ENCODE measurements at places on chromosomes 5 and 9.

GRCh38 chr9:113715086-113715485 is 161.0 kb upstream of the ZNF618 start:
- no peak for DNase-seq

GRCh38 chr9:109229682-109230081 is 62.6 kb upstream of the FRRS1L start:
- DNase-seq: no peak

DNA sequence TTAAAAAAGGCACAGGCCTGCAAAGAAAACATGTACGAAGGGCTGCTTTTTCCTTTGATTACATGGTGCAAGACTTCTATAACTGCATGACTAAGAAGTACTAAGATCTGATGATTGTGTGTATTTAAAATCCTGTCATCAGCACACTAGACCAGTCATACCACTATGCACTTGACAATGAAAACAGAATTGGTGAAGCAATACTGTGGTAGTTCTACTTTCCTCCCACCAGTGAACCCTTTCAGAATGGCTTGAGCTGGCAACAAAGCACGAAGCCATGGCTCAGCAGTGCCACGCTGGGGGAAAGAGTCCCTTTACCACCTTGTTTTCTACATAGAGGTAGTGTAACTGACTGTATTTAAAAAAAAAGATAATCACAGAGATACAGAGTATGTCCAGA is 49.0 kb upstream of the POU5F2 start:
- DNase-seq: no peak

DNA sequence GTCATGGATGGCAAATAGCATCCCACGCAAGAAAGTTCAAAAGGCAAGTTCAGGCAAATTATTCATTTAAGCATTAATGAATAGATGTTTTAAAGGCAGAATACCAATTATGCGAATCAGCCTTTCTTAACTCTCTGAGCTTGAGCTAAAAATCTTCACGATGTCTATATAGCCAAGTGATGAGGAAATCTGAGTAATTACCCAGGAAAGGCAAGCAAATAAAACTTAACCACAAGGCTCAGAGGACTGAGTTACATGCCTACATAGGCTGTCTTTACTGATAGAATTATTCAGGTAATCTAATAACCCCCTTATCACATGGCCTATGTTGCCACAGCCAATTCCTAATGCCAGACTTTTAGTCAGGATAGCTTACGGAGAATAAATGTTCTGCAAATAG is 120.8 kb upstream of the MTAP start:
- no peak for DNase-seq

DNA sequence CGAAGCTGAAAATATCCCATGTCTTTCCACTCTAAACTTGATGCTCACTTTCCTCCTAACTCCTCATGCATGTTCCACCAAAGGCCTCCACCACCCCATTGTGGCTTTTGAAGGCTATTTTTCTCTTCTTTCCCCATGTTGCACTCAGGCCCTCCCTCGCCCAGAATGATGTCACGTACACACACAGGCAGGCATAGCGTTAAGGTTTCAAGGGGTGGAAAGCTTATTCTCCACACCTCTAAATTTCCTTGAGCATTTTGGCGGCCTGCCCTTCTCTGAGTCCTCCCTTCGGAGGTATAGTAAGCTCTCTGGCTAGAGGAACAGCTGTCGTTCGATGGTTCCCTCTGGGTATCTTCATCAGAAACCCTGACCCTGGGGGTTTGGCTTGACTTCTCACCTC is 673.5 kb downstream of the ACTL7B start:
- no peak for DNase-seq

GRCh38 chr5:3962113-3962512 is 366.5 kb downstream of the IRX1 start:
- no peak for DNase-seq

DNA sequence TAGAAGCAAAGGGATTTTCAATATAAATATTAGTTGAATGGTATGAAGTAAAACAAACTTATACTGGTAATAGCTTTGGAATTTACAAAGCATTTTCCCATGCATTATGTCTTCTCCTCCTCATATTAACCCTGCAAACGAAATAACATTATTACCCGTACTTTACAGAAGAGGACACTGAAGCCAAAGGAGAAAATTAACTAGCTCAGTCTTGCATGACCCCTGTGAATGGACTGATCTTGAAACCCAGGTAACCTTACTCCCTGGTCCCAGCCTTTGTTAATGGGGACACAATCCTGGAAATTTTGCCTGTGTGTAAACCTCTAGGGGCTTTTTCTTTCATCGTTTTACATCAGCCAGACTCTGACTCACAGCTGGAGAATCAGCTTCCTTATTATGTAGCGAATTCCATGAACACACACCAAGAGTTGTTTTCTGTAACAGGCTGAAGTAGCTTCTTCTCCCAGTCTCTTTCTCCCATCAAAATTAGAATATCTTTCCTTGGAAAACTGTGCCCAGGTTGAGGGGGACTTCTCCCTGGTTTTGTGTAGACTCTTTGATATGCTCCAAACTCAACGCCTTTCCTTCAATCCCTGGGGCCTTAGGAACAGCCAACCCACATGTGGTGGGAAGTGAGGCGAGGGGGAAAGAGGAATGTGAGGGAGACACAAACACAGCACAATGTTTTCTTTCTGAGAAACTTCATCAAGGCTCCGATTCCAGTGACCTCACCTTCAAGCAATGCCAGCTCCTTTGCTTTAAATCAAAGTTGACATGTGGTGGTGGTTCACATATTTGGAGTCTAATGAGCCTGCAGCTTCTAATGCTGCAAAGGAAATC is 480.9 kb upstream of the PAPPA start:
- DNase-seq: no peak

DNA sequence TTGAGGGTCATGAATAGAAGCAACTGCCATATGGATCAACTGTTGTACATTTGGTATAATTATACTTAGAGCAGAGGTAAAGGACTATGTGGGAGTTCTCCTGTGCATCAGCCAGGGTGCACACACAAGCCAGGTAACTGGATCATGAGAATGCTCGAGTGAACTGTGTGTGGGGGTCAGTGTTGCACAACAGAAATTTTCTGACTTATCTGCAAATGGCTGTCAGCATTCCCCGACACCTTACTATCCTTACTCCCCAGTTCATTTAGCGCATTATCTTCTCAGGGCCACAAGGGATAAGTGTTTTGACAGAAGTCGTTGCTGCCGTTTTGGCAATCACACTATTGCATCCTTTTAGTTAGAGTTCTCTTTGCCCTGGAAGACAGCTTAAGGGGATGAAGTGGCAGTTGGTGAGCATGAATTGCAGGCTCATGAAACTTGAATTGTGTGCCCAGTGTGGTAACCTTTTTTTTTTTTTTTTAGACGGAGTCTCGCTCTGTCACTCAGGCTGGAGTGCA is 1.7 kb downstream of the CANX start:
- no peak for DNase-seq

- DNase-seq: no peak
Measured at GRCh38 chr5:127935398-127935797, 148.2 kb upstream of the SLC12A2 start.

- DNase-seq: no peak
Measured at GRCh38 chr9:35962126-35962906, 4.4 kb upstream of the OR2S2 start.

- DNase-seq: peak; percentile 8
Measured at GRCh38 chr9:79610791-79611614, 39.2 kb downstream of the TLE4 start.

GRCh38 chr5:31824869-31825517 is 186.1 kb downstream of the PDZD2 start:
- DNase-seq: no peak

- no peak for DNase-seq
Measured at GRCh38 chr9:35070823-35071813, 1.3 kb downstream of the VCP start.

GRCh38 chr9:93143830-93144530 is 9.9 kb upstream of the NINJ1 start:
- DNase-seq: peak; percentile 53

- DNase-seq: no peak
Measured at GRCh38 chr5:41503310-41503709, 7.1 kb downstream of the PLCXD3 start.

GRCh38 chr5:8943301-8943700 is 602.6 kb downstream of the SEMA5A start:
- no peak for DNase-seq

GRCh38 chr9:20437476-20437875 is 184.8 kb downstream of the MLLT3 start:
- DNase-seq: no peak

DNA sequence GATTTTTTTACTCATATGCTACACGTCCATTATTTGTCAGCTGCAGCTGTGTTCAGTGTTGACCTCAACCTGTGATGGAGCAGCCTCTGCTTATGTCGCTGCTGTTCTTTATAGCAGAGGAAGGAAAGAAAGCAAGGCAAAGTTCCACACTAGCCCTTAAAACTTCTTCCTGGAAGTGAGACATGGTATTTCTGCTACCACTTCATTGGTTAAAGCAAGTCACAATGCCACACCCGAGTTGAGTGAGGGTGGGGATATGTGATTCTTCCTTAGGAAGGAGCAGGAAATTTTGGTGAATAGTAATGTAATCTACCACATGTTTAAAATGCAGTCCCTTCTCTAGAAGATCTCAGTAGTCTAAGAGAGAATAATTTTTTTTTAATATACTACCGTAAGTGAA is 224.8 kb upstream of the DMRT1 start:
- DNase-seq: no peak

DNA sequence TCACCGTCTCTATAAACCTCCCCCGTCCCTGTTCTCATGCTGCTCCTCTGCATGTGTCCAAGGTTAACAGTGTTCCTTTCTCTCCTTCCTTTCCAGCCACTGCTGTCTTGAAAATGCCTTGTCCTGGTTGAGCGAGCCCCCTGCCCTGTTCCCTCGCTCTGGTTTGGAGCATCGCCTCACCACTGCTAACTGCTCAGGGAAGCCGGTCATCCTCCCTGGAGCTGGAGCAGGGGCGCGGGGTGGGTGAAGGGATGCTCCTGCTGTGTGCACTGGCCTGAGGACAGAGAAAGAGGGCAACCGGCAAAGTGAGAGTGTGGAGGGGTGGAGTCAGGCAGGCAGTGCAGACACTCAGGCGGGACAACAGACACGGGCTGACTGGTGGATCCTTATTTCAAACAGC is 19.4 kb downstream of the UBE2QL1 start:
- DNase-seq: no peak

DNA sequence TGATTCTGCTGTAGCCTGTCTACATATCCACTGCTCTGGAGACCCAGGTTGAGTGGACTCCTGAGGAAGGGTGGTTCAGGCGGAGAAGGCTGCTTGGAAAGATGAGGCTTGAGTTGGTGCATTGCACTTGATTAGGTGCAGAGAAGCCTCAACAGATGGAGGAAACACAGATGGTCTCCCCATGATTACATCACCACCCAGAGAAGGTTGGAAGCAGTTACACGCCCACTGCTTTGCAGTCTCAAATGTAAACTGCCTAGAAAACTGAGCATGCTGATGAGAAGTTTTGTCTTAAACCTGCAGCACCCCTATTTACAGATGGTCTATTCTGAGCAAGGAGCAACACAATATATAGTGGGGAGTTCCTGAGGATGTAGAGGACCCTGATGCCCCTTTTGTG is 266.6 kb downstream of the PIK3R1 start:
- no peak for DNase-seq

GRCh38 chr5:126808521-126808988 is 31.6 kb downstream of the LMNB1 start:
- no peak for DNase-seq

GRCh38 chr5:21807953-21808352 is 1045.2 kb downstream of the CDH12 start:
- no peak for DNase-seq

DNA sequence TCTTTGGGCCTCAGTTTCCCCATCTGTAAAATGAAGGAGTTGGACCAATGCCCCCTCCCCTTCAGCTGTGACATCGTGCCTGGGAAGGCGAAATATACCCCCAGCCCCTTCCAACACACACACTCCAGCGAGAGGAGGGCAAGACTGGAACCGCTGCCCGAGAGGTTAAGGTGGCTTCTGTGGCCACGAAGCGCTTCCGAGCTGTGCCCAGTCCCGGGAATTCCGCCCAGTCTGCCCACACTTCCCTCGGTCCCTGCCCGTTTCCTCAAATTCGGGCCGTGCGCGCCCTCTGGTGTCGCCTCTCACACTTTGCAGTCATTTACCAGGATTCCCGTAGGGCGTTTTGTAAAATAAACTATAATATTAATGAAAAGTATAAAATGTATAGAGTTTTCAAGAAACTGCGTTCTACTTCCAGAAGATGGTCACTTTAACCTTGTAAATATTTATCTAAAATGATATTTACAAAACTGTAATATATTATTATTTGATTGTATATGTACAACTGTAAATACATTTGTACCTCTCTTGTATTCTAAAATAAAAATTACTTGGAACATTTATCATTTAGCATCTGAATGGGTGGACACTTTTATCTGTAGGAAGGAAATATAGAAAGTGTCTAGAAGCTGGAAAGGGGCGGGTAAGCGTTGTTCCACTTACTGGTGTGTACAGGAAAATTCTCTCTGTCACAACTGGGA is 11.0 kb upstream of the EXOSC2 start:
- DNase-seq: no peak

DNA sequence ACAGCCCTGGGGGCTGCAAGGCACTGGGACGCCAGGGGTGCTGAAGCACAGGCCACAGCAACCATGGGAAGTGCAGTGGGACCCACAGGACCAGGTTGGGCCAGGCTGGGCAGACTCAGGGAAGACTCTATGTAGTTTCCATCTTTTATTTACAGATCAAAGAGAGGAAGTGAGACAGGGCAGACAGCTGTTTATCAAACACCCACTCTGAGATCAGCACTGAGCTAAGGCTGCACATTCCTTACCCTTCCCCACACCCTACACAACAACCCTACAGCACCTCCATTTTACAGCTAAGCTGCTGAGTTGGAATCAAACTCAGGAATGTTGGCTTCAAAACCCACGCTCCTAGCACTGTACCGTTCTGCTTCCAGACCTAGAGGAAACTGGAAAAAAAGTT is 19.8 kb downstream of the BARHL1 start:
- DNase-seq: no peak

- no peak for DNase-seq
Measured at GRCh38 chr5:56450766-56451165, 217.6 kb upstream of the ANKRD55 start.

- DNase-seq: no peak
Measured at GRCh38 chr9:119216651-119217331, 152.4 kb downstream of the BRINP1 start.

- DNase-seq: no peak
Measured at GRCh38 chr5:149309354-149309753, 35.9 kb upstream of the GRPEL2 start.
